ENCODE measurements at places on chromosomes 4 and X. TPM values are rescaled to one million over a fixed set of nuclear protein-coding genes. Genes with fewer than 3 reads are reported as not detected.
A peak's percentile ranks its signal among the peaks of the same experiment; 100 is the strongest.

- H3K27ac ChIP-seq: no peak overlapping the region
- no peaks in the 10 kb centered on the region for H3K36me3 ChIP-seq
- H3K27me3 ChIP-seq: no peaks in the 10 kb centered on the region
- no peak for DNase-seq
- no peak overlapping the region for H3K4me3 ChIP-seq
These were observed 23.2 kb upstream of the PTTG2 start for GRCh38 chr4:37936889-37937498.

DNA sequence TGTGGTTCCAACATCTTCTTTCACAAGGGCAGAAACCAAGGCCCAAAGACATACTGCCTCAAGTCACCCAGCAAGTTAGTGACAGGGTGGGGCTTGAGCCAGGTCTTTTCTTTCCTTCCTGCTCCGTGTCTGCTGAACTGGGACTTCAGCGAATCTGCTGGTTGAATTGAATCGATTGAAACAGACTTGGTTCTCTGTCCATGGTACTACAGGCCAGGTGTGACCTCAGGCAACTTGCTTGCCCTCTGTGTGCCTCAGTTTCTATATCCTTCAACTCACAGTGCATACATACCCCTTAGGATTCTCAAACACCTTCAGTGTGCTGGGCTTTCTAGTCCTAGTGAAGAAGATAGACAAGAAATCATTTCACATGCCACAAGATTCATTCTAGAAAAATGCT is 2.0 kb upstream of the ABLIM2 start:
- peaks cover 12% of the 10 kb centered on the region for H3K27me3 ChIP-seq
- no peaks in the 10 kb centered on the region for H3K36me3 ChIP-seq
- H3K4me1 ChIP-seq: peaks cover 20% of the 10 kb centered on the region
- H3K27ac ChIP-seq: no peak overlapping the region
- no peak for DNase-seq

GRCh38 chrX:100409610-100410590 is at the start of gene PCDH19:
PCDH19 (minus strand) TSS chrX:100410273; CDS start chrX:100408597, 1,676 bp downstream.
- H3K4me1 ChIP-seq: no peaks in the 10 kb centered on the region
- peak within 1 kb of the TSS; percentile 45 for H3K4me3 ChIP-seq
- DNase-seq: peak; percentile 52
- H3K27ac ChIP-seq: no peak within 1 kb of the TSS

DNA sequence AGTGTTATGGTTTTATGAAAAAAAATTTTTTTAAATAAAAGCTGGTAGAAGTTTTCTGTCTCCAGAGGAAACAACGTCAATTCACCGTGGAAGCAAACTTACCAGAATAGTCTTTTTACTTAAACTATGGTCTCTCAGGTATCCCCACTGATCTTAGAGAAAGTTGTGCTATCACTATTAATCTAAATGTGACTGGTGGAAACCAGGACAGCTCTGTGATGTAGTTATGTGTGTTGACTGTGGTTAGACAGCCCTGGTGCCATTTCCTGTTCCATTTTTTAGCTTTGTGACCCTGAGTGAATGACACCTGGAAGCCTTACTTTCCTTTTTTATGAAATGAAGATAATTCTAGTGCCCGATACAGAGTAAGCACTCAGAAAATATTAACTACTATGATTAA is 111.8 kb upstream of the HUWE1 start:
- DNase-seq: no peak
- H3K36me3 ChIP-seq: no peaks in the 10 kb centered on the region
- no peak overlapping the region for H3K4me3 ChIP-seq
- H3K27ac ChIP-seq: no peak overlapping the region

Gene PLK4
- 2.0 TPM for total RNA-seq

DNA sequence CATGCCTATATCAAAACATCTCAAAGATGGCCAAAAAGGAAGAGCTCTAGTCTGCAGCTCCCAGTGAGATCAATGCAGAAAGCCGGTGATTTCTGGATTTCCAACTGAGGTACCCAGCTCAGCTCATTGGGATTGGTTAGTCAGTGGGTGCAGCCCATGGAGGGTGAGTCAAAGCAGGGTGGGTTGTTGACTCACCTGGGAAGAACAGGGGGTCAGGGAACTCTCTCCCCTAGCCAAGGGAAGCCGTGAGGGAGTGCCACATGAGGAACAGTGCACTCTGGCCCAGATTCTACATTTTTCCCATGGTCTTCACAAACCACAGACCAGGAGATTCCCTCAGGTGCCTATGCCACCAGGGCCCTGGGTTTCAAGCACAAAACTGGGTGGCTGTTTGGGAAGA is 57.3 kb upstream of the FGF16 start:
- no peaks in the 10 kb centered on the region for H3K36me3 ChIP-seq
- H3K4me1 ChIP-seq: no peaks in the 10 kb centered on the region
- H3K27ac ChIP-seq: no peak overlapping the region
- no peak overlapping the region for H3K4me3 ChIP-seq
- DNase-seq: no peak

All from lower lobe of right lung (tissue), 2 donors.